ENCODE measurements at places on chromosomes 2 and 18.

- no peak for DNase-seq
These were observed 27.2 kb downstream of the IL1R2 start for GRCh38 chr2:102018823-102019445.

DNA sequence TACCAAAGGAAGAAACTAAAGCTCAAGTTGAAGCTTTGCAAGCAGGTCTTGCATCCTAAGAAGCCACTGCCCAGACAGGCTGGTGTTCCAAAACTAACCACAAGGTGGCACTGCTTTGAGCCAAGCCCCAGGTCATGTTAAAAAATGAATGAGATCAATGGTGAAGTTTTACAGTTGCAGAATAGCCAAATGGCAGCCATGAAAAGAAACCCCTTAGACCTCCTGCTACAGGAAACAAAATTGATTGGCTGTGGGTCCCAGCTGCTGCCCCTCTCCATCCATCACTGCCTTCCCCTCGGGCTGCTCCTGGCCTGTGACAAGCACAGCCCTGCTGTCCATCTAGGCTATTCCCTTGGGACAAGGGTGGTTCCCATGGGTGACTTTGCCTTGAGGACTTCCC, 20.7 kb upstream of the MREG start:
- peak; percentile 76 for DNase-seq

GRCh38 chr2:37766106-37766505, 94.7 kb upstream of the CDC42EP3 start:
- DNase-seq = no peak

DNA sequence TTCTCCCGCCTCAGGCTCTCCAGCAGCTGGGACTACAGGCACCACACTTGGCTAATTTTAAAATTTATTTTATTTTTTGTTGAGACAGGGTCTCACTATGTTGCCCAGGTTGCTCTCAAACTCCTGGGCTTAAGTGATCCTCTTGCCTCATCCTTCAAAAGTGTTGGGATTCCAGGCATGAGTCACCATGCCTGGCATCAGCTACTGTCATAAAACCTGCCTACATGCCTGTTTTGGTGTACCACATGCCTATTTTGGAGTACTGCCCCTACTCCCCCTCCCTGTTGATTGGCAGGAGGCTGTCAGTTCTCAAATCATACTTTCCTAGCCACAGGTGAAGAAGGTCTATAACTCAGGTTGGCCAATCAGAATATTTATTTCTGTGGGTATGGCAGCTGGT, 64.0 kb downstream of the CHST9 start:
- no peak for DNase-seq

GRCh38 chr2:101150306-101151145, 656 bp downstream of the TBC1D8 start:
- DNase-seq = peak; percentile 39
